Stimulated activated CD4-positive, alpha-beta T cell treated with anti-CD3 and anti-CD28 coated beads, TNF-alpha, amount 100 ng/mL, for 1 hour (primary cell): ENCODE measurements at places on chromosomes 12 and 14.
A peak's percentile ranks its signal among the peaks of the same experiment; 100 is the strongest.

DNA sequence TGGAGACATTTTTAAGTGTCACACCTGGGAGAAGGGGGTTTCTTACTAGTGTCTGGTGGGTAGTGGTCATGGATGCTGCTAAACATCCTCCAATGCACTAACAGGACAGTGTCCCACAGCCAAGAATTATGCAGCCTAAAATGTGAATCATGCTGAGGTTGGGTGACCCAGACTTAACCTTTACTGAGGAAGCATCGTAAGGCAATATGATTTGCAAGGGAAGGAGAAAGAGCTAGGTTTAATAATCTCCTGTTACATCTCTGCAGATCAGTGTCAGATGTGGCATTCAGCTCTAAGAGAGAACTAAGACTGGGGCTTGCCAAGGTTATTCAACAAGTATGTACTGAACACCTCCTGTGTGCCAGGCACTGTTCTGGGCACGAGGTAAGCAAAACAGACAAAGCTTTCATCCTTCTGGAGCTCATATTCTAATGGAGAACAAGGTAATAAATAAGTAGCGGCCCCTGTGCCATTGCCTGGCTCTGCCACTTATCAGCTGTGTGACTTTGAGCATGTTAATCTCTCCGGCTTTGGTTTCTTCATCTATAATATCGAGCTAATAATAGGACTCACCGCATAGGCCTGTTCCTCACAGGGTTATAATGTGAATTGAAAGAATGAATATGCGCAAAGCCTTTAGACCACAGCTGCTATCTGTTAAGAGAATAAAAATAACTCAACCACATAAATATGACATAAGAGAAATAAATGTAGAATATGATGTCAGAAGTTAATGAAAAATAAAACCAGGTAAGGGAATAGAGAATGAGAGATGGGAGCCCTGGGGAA, 13.5 kb upstream of the GOLGA5 start:
- no peak for DNase-seq

GRCh38 chr14:62126879-62127478, 364.8 kb downstream of the SNAPC1 start:
- no peak for DNase-seq

DNA sequence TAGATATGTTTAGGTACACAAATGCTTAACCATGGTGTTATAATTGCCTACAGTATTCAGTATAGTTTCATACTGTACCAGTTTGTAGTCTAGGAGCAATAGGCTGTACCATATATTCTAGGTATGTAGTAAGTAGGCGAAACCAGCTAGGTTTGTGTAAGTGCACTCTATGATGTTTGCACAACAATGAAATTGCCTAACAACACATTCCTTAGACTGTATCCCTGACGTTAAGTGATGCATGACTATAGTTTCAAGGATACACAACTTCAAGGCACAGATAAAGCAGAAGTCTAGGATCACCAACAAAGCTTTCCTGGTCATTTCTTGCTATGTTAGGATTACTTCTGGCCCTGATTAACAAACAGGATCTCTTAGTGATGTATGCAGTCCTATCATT, 135.1 kb downstream of the SLC38A1 start:
- DNase-seq: no peak

DNA sequence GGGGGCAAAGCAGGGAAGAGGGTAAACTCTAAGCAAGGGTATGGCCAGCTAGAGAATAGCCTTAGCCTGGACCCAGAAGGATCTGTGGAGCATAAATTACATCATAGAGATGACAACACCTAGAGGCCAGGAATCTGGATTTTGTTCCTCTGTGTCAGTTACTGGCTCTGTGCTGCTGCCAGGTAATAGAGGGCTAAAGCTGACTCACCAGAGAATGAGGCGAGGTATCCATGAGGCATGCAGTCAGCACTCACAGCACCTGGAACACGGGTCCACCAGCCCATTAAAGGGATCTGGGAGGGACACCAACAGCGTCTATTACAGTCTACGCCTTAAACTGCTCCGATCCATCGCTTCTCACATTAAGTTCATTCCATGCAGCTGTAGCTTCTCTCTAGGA, 74.9 kb upstream of the CMKLR1 start:
- no peak for DNase-seq

DNA sequence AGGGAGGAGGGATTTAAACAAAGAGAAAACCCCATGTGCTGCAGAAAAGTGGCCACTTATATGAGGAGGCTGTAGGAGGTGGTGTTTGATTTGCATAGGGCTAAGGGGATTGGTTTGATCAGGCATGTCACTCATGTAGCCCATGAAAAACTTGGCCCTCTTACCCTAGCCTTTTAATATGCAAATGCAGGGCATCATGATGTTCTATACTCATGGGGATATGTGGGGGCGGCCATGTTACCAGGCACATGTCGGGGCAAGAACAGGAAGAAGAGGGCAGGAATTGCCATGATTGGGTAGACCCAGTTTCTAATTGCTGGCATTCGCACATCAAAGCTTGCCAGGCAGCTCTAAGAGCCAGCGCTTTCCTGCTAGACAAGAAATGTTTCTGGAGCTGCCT, 28.8 kb downstream of the KLRK1 start:
- DNase-seq: no peak

DNA sequence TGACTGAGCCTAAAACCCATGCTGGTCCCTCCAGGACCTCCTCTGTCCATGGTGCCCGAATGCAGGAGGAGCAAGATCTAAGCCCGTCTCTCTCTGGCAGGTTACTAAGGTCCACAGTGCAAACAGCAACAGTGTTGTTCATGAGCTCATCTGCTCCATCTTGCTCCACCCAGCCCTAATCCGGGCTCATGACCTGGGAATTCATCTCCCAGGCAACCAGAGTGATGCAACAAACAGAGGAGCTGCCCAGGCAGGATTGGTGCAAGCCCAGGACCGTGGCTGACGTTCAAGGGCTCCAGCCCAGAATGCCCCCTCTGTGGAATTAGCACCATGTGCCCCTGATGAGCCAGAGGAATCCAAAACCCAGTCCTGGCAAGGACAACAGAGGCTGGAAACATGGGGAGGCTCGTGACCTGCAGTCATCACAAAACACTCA, 29.9 kb downstream of the HSPB8 start:
- DNase-seq: no peak

GRCh38 chr12:11958221-11959091, 112.3 kb upstream of the BCL2L14 start:
- no peak for DNase-seq

- peak; percentile 13 for DNase-seq
These were observed 17.8 kb downstream of the NANOG start for GRCh38 chr12:7806863-7807487.

GRCh38 chr12:123098780-123099179, 52.1 kb downstream of the PITPNM2 start:
- DNase-seq: no peak
